Activated naive CD4-positive, alpha-beta T cell (primary cell): ENCODE measurements at places on chromosomes 1 and 21.

GRCh38 chr1:209302779-209303568 lies 280.5 kb upstream of the CAMK1G start:
- no peak for DNase-seq

GRCh38 chr1:243939167-243939848 lies 89.3 kb upstream of the AKT3 start:
- no peak for DNase-seq

- no peak for DNase-seq
These were observed 130.7 kb downstream of the GIPC2 start for GRCh38 chr1:78176448-78176847.

- DNase-seq, result no peak
These were observed 15.1 kb downstream of the GJA5 start for GRCh38 chr1:147745271-147745670.

DNA sequence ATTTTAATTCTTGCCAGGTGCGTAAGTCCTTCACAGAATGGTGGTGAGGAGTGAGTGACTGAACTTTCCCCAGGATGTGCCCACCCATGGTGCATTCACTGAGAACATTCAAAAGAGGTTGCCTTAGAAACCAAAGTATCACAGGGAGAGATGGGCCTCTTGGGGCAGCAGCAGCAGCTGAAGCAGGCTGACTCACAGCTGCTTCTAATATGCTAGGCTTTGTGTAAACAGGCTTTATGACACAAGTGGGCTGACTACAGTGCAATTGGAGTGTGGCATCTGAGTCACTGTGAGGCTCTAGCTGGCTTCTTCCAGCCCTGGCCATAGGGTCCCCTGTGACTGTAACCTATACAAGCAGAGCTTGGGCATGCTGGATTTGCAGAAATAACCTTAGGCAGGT lies 12.6 kb downstream of the PIGP start:
- DNase-seq, result no peak

- DNase-seq, result no peak
These were observed 249.3 kb upstream of the DUSP10 start for GRCh38 chr1:221991221-221991620.
